Activated T-helper 9 cell treated with anti-CD3 and anti-CD28 coated beads, Interleukin-2, amount 50 U/mL, for 16 hours (primary cell): ENCODE measurements at places on chromosomes 11 and 22.
A peak's percentile ranks its signal among the peaks of the same experiment; 100 is the strongest.

GRCh38 chr22:38108561-38109319 lies 1.7 kb downstream of the BAIAP2L2 start:
- DNase-seq: no peak

GRCh38 chr11:96091476-96091875 lies 167.6 kb upstream of the MTMR2 start:
- DNase-seq: no peak

DNA sequence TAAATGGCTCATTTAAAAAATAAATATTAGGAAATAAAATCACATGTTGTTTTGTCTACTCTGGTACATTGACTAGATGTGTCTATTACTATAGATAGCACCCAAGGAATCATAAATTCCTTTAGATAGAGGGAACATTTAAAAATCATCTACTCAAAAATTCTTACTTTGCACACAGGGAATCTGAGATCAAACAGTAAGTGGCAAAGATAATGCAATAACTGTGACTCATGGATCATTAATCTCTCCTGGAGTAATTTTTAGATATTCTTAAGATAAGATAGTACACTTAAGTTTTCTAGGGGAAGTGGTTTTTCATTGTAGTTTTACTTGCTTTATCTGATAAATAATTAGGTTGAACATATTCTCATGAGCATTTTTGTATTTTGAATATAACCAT lies 468.9 kb downstream of the LUZP2 start:
- DNase-seq: no peak

DNA sequence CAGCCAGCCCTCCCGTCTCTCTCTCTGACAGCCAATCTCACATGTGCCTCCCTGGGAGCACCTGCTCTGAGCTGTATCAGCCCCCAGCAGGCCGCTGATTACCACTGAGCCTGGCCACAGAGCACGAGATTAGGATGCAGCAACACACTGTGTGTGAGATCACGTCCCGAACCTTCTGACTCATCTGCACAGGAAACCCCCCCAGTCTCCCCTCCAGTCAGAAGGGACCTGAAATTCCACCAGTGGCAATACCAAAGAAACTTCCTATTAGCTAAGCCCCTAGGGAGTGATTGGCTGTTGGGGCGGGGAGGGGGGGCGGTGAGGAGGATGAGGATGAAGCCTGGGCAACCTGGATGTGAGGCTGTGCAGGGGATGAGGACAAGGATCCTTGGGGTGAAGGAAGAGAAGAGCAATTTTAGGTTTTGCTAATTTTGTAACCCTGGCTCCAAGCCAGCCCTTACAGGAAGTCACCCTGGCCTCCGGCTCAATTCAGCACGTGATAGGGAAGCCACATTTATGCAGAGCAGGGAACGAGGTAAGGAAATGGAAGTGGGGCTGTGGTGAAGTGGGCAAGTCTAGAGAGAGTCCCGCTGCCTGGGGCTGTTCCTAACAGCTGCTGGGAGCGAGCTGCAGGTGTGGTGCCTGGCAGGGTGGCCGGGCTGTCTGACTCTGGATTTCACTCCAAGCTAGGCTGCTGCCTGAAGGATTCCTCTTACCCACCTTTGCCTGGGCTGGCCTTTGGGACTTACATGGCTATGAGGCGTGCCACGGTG lies 1.9 kb downstream of the SLC43A3 start:
- DNase-seq: peak; percentile 83

GRCh38 chr22:44627521-44628139 lies 74.4 kb upstream of the PRR5 start:
- DNase-seq: no peak

DNA sequence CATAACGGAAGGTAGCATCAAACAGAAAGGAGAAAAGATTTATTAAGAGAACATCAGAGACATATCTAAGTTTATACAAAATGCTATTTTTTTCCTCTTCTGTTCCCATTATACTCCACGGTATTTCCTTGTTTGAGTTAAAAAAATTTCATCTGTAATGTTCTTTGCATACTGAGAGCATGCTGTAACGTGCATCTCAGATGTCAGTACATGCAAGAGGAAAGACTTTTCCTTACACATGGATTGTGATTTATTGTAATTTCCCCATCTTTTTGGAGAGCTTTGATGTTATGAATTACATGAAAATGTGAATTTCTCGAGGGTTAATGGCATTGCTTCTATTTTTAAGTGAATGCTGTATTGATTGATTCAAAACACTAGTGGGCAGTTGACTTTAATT lies 1164.0 kb downstream of the LRRC4C start:
- no peak for DNase-seq

- DNase-seq: no peak
Observed at GRCh38 chr22:24400034-24400725, 27.2 kb upstream of the ADORA2A start.

GRCh38 chr22:29207562-29208501 lies 2.1 kb downstream of the EMID1 start:
- no peak for DNase-seq

DNA sequence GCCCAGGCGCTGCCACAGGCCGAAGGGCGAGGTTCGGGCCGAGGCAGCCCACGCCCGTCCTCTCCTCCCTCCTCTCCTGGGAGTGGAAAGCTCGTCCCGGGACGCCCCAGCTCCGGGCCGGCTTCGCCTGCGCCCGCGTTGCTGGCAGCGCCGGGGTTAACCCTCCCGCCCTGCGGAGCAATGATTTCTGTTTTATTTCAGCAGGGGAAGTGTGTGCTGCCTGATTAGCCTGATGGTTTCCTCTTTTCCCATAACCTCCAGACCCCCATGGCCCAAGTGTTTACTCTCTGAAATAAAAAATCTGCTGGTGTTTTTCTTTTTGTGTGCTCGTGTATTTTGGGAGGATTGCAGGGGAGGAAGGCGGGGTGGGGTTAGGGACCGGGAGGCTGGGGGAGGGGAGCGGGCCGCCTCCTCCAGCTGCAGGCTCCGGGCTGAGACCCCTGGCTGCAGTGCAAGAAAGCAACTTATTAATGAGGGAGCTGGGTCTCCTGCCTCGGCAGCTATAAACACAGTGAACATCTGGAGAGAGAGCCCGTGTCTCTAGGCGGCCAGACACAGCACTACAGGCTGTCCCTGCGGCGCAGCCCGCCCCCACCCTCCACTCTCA lies 38.6 kb downstream of the ETS1 start:
- no peak for DNase-seq
